ENCODE measurements at places on chromosomes 1 and 21. TPM values are rescaled to one million over a fixed set of nuclear protein-coding genes. Genes with fewer than 3 reads are reported as not detected.

GRCh38 chr21:18443701-18444100 lies 40.1 kb upstream of the TMPRSS15 start:
- DNase-seq = no peak

DNA sequence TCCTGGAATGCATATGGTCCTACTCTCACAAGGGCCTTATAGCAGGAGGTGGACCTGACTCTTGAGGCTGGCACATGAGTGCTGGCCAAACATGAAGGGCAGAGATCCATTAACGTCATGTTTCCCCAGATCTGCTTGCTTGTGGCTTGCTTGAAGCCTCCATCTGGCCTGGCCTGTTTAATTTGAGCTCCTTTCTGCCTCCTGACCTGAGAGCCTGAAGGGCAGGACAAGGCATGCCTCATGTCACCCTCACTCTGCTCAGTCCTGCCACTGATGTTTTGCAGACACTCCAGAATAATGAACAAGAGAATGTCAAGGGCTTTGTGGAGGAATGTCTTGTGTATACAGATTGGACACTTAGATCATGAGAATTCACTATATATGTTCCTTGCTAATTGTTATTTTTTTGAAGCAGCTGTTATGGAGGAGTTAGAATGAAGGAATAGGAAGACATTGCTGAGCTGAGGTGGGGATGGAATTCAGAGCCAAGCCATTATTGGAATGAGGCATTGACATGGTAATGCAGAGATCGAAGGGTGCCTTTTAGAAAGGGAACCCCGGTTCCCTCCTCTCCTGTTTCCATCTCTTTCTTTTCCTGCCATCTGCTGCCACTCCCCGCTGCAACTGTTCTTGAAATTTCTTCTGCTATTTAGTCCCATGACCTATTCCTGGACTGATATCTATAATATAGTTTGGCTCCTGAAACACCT lies 457.0 kb upstream of the PROX1 start:
- DNase-seq = no peak

- peak; percentile 63 for DNase-seq
These were observed 586 bp downstream of the COL24A1 start for GRCh38 chr1:86155807-86156565.

SLC50A1 gene
- 34.1 TPM for total RNA-seq

GRCh38 chr1:155078469-155079209 lies at the start of gene EFNA3:
Gene EFNA3, plus strand, starts transcription at chr1:155078837. Its CDS starts 105 bp downstream, at chr1:155078942.
- peak; percentile 80 for DNase-seq

GRCh38 chr1:62247391-62248168 lies 52.9 kb downstream of the L1TD1 start:
- DNase-seq = no peak

GRCh38 chr1:33110477-33110876 lies 29.5 kb downstream of the AZIN2 start:
- no peak for DNase-seq

GBP7 gene
- total RNA-seq = not detected

GRCh38 chr1:59443310-59443709 lies 146.4 kb downstream of the FGGY start:
- DNase-seq = no peak

DNA sequence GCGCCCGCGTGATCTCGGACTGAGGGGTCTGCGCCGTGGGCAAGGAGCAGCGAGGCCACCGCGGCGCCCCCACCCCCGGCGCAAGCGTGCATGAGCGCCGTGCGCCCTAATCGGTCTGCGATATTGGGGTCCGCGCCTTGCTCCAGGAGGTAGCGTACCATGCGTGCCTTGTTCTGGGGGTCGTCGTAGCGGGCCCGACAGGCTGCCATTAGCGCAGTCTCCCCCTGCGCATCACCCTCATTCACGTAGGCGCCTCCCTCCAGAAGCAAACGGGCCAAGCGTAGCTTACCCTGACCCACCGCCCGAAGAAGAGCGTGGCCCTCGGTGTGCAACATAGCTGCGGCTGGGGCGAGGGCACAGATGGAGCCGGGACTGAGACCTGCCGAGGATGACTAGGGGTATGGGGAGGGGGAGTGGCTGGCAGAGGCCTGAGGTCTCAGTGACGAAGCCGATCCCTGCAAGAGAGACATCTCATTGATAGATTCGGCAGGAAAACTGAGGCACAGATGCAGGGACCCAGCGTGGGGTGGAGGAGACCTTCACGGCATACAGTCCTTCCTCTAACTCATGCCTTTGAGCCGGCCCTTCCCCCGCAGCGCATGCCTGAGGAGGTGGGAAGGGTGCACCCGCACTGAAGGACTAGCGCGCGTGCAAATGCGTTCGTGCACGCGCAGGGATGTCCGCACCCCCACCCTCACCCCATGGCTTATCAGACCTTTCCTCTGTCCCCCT lies 2.8 kb downstream of the ANKRD34A start:
- peak; percentile 63 for DNase-seq

- DNase-seq = peak; percentile 20
These were observed 173.5 kb downstream of the GALNT2 start for GRCh38 chr1:230240446-230241086.
